Hematopoietic multipotent progenitor cell treated with erythropoietin and hydrocortisone succinate and interleukin-3 and kit ligand, for 8 days (in vitro differentiated cells): ENCODE measurements at places on chromosomes 5 and 9.

DNA sequence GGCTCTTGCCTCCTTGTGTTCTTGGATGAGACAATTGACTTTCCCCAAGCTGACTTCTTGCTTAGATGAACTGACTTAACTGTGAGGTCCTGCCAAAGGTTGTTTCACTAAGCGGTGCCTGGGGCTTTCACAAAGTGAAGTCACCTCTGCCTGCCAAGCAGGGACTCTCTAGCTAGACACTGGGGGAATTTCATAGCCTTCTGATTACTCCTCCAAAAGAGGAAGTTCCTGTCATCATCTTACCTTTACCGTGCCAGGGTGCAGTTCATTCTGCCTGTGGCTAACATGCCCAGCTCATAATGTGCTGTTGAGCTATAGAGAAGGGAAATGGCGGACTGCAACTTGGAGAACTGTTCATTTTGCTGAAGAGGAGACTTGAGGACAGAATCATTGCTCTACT, 472.0 kb upstream of the WWC1 start:
- no peak for DNase-seq

DNA sequence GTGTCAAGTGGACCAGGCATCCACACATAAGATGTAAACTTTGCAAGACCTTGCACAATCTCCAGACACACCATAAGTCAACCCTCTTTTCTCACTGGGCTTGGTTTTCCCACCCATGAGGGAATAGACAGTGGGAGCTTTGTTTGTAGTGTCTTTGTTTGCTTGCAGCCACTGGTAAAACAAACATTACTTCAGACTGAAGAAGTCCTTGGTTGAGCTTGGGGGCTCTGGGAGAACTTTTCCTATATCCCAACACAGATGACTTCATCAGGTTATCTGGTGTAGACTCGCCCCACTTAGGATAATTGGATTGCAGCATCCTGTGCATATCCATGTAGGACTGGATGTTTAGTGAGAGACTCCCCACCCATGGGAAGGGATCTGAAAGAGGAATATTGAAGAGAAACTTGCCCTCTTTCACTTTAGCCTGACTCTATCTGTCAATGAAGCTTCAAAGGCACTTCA, 11.5 kb upstream of the ADGRV1 start:
- DNase-seq, result no peak

GRCh38 chr5:150469718-150470469, 20.4 kb upstream of the RPS14 start:
- DNase-seq, result no peak

- peak; percentile 53 for DNase-seq
These were observed 2124.9 kb downstream of the MAT2B start for GRCh38 chr5:165630261-165630778.

GRCh38 chr9:115591584-115591984, 473.6 kb upstream of the TNC start:
- DNase-seq, result peak; percentile 26

DNA sequence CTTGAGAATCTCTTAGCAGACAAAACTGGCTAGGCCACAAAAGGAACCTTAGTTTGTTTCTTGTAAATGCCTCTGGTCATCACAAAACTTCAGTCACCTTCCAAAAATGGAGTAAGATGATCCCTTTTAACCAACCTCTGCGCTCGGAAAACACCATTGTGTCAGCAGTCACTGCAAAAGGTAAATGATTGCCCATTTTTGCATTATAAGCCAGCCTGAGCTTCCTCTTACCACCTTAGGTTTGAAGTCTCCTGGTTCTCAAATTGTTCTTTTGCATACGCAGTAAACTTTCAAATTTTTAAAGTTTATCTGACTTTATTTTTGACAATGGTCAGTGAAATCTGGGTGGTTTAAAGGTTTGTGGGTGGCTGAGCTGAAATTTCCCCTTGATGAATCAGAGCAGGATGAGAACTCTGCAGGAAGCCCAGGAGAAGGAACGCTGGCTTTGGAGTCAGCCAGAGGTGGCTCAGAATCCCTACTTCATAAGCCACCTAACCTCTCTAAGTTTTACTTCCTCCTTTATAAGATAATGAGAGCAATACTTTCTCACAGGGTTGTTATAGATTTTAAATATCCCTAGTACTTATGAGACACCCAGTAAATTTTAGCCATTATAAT, 131.4 kb downstream of the MED10 start:
- no peak for DNase-seq

DNA sequence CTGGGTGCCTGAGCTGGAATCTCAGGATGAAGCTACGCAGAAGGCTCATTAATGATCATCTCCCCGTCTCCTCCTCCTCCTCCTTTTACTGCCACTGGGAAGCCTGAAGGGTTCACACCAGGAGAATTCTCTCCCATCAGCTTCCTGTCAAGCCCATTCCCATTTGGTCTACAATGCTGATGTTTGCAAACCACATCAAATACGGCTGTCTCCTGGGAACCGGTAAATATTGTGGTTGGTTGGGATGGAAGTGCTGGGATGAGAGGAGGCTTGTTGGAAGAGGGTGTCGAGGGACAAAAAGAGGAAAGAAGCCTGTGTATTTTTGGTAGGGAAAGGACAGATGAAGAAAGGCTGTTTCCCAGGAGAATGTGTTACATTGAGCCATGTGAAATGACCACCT, 13.2 kb upstream of the S1PR3 start:
- no peak for DNase-seq

- DNase-seq, result no peak
These were observed 592.4 kb downstream of the CSNK1G3 start for GRCh38 chr5:124104344-124104743.
